Stimulated activated CD4-positive, alpha-beta T cell treated with anti-CD3 and anti-CD28 coated beads, TNF-alpha, amount 100 ng/mL, for 24 hours (primary cell): ENCODE measurements at places on chromosomes 4 and X.

DNA sequence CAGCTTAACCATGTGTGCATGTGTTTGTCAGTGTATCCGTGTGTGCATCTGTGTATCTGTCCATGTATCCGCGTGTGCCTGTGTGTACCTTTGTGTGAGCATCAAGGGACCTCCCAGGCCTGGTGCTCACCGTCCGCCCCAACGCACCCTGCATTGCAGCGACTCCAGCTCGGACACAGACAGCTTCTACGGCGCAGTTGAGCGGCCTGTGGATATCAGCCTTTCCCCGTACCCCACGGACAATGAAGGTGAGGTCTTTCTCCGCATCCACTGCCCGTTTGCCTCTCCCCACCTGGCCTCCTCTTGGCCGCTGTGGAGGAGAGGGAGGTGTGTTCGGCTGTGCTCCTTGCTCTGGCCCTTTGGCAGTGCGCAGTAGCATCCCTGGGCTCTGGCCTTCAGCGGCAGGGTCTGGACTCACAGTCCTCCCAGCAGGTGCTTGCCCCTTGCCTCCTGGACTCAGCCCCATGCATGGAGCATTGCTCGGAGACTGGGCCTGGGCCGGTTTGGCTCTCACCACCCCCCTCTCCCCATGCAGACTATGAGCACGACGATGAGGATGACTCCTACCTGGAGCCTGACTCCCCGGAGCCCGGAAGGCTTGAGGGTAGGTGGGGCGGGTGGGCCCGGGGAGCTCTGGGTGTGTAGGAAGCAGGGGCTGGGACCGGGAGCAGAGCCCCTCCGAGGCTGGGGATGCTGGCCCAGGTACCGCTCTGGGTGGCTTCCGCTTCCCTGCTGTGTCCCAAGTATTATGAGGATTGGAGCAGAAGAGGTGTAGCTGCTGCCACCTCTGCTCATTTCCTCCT lies 16.4 kb upstream of the ADD1 start:
- DNase-seq, result no peak

GRCh38 chrX:22117633-22118032 lies 85.5 kb downstream of the PHEX start:
- no peak for DNase-seq

DNA sequence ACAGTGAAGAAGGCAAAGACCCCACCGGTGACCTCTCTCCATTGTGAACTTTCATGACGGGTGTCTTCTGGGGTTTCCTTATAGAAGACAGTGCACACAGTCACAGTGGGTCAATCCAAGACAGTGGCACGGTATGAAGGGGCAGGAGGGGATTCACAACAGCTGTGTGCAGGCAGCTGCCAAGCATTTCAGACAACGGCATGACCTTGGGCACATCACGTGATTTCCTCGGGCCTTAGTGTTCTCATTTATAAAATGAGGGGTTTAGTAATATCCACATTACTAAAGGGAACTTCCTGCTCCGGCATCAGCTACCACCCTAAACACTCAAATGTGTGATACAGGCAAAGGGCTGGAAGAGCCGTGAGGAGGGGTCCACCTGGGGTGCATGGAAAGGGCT lies 42.9 kb downstream of the RBM47 start:
- DNase-seq, result no peak

DNA sequence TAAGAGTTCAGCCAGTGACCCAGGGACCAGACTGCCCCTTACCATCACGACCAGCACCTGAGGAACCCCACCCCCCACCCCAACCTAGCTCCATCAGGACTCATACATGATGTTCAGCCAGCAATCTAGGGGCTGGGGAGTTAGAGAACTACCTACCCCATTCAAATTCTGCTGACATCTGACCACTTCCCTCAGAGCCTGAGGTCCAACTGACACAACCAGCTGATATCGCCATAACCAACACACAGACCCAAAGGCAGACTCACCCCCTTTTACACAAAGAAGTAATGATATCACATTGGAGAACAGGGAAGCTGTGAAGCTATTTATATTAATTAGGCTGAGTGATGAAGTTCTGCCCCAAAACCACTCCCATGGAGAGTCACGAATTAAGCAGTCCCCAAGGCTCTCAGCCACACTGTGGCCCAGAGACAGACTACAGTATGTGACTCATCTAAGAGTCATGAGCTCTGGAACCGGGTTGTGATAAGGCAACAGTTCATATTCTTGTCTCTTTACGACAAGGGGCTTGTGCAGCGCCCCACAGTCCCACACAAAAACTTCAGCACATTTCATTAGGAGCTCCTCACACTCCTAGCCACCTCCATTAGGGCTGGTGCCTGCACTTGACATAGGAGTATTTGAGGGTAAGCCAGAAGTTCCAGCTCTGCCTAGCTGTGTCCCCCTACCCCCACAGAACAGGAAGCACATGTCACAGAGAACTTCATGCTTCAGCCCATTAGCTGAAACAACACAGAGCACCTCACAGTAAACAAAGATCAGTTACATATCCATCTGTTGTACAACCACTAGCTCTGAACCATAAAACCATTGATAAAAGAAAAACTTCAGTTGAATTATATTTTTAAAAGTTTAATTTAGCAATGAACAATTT lies 184.7 kb upstream of the ZCCHC13 start:
- DNase-seq, result no peak

- DNase-seq, result no peak
Observed at GRCh38 chrX:11597479-11597878, 68.2 kb downstream of the ARHGAP6 start.

DNA sequence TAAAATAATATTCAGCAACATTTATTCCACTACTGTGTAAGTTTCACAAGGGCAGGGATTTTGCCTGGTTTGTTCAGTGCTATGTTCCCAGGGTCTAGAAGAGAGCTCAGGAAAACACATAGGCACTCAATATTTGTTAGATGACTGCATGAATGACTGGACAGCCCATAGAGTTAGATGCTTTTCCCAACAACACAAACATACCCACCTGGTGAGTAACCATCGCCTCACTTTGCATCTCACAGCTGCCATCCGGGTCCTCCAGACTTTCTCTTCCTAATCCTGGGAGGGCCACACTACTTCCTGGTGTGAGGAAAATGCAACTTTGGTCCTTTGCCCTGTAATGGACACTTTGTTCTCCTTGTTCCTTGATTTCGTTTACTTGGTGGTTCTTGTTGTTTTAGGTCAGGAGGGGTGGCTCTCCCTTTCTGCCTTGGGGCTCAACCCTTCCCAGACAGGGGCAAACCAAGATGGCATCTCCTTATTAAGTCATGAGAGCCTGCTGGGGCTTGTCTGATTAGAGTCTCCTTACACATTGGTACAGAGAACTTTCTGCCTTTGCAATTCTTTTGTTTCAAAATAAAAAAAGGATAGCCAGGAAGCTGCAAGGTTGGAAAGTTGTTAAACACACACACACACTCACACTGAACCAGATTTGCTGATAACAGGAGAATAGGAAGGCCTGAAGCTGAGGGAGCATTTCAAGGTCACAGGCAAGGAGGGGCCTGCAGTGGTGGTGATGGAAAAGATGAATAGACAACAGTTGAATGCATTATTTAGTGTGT lies 190.6 kb downstream of the MID1IP1 start:
- no peak for DNase-seq

DNA sequence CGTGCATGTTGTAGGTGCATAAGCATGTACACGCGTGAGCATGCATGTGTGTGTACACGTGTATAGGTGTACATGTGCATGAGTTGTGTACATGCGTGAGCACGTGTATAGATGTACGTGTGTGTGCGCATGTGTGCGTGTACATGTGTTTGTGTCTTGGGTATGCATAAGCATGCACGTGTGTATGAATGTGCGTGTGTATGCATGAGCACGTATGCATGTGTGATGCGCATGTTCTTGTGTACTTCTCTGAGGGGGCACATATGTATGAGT lies 9.0 kb downstream of the NAT8L start:
- no peak for DNase-seq

GRCh38 chrX:133265331-133265730 lies 47.2 kb upstream of the TFDP3 start:
- DNase-seq, result no peak

DNA sequence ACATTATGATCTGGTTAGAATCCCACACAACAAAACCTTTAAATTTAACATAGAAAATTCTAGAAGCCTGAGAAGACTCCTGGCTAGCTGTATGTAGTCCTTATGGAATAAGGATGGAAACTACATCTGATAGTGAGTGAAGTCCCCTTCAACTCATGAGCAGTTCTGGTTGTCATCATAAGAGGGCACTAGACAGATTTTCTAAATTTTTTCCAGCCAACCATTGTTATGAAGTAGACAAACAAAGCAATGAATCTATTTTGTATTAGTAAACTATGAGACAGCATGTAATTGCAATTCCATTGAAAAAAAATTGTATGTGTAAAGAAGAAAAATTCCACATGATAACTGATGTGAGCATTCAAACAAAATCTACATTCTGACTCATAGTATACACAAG lies 35.2 kb downstream of the PWWP3B start:
- no peak for DNase-seq

DNA sequence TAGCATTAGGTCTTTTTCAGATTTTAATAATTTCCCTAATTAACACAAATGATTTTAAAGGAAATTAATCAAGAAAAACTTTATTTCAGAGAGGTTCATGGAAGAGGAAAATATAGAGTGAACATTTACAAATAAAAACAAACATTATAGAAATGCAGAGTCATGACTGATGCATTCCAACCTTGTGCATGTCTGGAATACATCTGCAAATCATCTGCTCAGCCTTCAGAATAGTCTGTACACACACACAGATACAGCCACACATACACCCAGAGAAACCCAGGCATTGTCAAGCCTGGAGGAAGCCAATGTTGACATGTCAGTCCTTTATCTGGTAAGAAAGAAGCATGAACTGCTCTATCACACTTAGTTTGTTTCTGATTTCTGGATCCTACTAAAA lies 61.3 kb upstream of the NFKB1 start:
- no peak for DNase-seq

GRCh38 chr4:132169660-132170059 lies 979.4 kb upstream of the PCDH10 start:
- DNase-seq, result no peak

DNA sequence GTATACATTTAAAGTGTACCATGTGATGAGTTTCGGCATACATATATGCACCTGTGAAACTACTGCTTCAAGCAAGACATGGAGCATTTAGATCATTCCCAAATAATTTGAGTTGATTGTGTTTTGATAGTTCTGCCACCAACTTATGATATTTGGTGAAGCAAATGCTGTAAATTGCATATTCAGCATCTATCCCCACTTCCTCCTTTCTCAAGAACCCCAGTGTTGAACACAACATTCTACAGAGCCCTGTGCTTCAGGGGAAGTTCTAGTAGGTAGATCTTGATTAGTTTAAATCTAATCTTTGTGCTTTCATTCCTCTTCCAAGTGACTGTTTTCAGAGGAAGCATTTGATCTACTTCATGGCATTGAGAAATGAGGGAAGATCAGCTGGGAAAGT lies 5.4 kb upstream of the SHROOM3 start:
- no peak for DNase-seq

DNA sequence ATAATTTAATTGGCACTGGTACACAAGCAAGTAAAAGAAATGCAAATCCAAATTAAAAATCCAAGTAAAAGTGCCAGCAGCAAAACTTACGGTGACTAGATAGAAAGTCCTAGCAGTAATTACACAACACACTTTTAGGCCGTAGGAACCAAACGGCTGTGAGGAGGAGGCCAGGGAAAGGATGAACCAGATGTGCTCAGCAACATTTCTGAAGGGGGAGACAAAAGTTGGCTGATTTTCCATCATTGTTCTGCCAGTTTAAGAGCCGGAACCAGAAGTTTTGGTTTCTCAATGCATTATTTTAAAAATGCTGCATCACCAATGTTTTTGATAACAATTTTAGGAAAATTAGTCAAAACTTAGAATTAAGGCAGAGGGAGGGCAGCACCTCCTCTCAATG lies 68.7 kb upstream of the ENPP6 start:
- DNase-seq, result no peak

DNA sequence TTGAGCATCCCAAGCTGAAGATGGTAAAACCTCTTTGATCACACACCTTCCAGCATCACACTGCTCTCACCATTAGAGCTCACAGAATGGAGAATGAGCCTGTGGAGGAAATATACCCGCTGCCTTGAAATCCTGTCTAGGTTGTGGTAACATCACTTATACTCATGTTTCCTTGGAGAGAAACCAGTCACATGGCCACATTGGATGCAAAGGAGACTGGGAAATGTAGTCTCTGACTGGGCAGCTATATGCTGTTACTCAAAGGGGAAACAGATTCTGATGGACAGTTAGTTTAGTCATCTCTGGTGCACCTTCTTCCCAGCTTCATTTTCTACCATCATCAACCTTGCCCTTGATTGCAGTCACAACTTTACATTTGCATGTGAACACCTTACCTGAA lies 286.3 kb downstream of the ANKRD50 start:
- DNase-seq, result no peak

DNA sequence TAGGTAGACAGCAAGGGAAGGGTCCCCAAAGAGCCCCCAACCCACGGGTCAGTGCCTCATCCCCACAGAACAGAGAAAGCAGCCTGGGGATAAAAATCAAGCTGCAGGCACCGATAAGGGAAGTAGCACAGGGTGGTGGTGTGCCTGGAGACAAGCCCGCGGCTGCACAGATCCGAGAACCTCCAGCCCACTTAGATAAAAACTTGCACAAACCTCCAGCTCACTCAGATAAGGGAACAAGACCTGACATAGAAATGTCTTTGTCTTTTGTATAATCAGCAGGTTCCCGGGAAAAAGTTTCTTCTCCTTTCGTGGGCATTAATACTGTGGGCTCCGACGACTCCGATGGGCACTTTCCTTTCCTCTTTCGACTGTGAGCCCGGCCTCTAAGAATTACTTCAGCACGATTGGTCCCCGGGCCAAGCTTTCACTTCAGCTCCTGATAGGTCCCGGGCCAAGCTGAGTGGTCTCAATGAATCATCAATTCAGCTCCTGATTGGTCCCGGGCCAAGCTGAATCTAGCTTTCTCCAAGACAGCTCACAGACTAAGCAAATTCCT lies 32.4 kb downstream of the PRDX4 start:
- DNase-seq, result no peak

DNA sequence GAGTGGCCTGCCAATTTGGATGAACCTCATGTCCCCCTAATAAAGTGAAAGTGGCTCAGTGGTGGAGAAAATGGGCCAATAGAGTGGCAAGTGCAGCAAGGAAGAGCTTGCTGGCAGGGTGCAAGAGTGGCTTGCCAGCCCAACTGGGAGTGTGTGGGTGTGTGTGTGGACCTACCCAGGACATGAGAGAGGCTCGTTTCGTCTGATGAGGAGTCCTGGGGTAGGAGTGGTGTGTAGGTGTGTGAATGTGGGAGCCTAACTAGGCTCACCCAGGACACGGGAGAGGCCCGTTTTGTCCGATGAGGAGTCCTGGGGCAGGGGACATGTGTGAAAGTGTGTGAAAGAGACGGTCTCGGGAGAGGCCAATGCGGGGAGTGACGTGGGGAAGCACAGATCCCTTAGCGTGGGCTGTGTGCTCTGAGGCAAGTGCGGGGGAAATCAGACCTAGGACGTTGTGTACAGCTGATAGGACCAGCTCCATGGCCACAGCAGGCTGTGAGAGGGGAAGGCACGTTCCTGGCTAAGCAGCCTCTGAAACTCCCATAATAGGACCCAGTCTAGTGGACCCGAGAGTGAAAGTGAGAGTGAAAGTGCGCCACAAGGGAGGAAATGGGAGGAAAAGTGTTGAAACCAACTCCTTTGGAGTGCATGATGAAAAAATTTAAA lies 5.3 kb downstream of the GAGE10 start:
- no peak for DNase-seq

- no peak for DNase-seq
Observed at GRCh38 chrX:136865270-136866158, 15.0 kb downstream of the RBMX start.
